Ascending aorta (tissue), 2 donors: ENCODE measurements at places on chromosomes 11 and 22. TPM values are rescaled to one million over a fixed set of nuclear protein-coding genes. Genes with fewer than 3 reads are reported as not detected.

CRYBB1 gene
- total RNA-seq = 7.3 TPM

PAX6 gene
- total RNA-seq = not detected

DNA sequence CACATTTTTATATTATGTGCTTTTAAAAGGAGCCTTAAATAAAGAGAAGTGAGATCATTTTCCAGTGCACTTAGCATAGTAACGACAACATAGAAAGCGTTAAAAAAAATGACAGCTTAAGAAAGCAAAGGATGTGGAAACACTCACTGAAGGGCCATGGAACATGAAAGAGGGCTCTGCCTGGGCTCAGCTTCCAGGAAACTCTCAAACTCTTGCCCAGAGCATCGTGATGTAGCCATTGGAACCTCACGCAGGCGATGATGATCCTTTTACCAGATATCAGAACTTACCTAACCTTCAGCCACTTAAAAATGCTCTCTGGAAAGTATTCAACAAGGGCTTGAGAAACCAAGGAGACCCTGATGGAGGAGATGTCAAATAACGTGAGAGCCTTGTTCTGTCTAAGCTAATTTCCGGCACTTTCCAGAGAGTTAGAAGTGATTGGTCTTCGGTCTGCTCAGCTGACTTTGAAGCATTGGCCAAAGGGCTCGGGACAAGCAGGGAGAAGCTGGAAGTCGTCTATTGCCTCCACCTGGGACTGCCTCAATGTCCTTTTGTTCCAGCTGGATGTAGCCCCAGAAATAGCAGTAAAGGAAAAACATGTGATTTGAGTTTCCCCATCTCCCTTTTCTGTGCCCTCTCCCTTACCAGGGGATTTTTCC lies 21.5 kb upstream of the ETS1 start:
- DNase-seq = no peak
- H3K27ac ChIP-seq = no peak overlapping the region
- no peaks in the 10 kb centered on the region for H3K36me3 ChIP-seq
- H3K4me1 ChIP-seq = no peaks in the 10 kb centered on the region

- no peak overlapping the region for H3K4me3 ChIP-seq
- H3K27ac ChIP-seq = no peak overlapping the region
- H3K36me3 ChIP-seq = no peaks in the 10 kb centered on the region
- H3K4me1 ChIP-seq = peaks cover 9% of the 10 kb centered on the region
- no peak for DNase-seq
These were observed 511.3 kb downstream of the MIAT start for GRCh38 chr22:27168681-27169080.

DNA sequence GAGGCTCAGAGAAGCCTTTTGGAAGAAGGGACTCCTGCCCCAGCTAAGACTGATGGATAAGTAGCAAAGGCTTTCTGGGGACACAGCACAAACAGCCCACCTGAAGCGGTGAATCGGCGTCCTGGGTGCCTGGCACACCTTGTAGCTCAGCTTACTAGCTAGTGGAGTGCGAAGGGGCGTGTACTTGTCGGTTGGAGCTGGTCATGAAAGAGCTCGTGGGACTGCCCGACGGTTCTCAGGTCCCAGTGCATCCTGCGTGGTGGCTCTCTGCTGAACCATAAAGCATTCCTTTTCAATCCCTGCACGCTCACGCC lies 690 bp upstream of the UVRAG start:
- H3K36me3 ChIP-seq = no peaks in the 10 kb centered on the region
- no peaks in the 10 kb centered on the region for H3K27me3 ChIP-seq
- no peak for DNase-seq
- peaks cover 9% of the 10 kb centered on the region for H3K4me1 ChIP-seq
- H3K27ac ChIP-seq = peak overlapping the region; percentile 89
- H3K4me3 ChIP-seq = peak overlapping the region; percentile 93

DNA sequence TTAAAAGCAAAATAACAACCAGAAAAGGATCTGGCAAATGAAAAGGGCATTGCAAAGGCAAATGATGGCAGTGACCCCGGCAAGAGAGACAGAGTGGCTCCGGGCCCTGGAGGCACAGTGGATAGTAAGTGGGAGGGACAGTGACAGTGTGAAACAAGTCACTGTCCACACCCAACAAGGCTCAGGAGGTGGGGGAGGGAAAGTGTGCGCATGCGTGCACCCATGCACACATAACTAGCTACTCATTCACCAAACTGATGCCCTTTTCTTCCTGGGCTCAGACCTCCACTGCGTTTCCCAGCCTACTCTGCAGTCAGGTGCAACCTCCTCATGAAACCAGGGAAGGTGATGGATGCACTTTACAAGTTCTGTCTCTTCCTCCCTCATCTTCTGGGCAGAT lies 108.4 kb downstream of the SHANK2 start:
- H3K36me3 ChIP-seq = no peaks in the 10 kb centered on the region
- no peaks in the 10 kb centered on the region for H3K27me3 ChIP-seq
- H3K27ac ChIP-seq = no peak overlapping the region
- DNase-seq = no peak
- no peaks in the 10 kb centered on the region for H3K4me1 ChIP-seq

DNA sequence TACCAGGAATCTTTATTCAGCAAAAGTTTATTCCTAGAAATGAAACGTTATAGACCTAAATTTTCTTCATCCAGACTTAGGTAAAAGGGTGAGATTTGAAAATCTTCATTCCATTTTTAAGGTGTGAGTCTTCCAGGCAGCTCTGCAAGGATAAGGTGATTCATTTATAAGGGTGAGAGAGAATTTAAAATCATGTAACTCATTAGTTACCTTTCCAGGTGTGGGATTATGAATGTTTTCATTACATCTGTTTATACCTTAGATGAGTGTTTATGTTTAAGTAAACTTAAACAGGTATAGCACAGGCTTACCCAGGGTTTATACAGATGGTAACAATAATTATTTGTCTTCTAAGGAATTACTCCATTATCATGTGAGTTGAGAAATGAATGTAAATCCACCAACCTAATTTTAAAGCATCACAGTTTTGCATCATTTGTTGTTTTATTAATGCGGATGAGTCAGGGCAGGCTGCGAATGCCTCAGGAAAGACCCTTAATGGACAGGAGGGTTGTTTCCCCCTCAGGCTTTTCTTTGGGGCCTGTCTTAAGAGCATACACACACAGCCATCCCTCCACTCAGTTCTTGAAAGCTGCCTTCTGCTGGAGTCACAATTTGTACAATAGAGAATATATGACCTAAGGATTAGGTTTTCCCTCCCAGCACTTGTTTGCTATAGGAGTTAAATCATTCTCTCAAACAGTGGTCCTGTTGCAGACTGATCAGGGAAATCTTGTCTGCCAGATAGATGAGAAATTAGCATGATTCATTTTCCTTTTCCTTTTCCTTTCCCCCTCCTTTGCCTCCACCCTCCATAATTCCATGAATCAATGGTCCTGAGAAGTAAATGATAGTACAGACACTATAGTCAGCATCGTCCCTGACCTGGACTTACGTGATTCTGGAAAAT lies 3.0 kb downstream of the PRSS23 start:
- H3K27ac ChIP-seq = peak overlapping the region; percentile 63
- H3K36me3 ChIP-seq = peaks cover 8% of the 10 kb centered on the region
- H3K27me3 ChIP-seq = no peaks in the 10 kb centered on the region
- H3K4me3 ChIP-seq = no peak overlapping the region
- H3K4me1 ChIP-seq = no peaks in the 10 kb centered on the region
- DNase-seq = no peak
